ENCODE measurements at places on chromosomes 4 and X.

GRCh38 chrX:131572372-131573014, 28.6 kb downstream of the OR13H1 start:
- DNase-seq, result no peak

DNA sequence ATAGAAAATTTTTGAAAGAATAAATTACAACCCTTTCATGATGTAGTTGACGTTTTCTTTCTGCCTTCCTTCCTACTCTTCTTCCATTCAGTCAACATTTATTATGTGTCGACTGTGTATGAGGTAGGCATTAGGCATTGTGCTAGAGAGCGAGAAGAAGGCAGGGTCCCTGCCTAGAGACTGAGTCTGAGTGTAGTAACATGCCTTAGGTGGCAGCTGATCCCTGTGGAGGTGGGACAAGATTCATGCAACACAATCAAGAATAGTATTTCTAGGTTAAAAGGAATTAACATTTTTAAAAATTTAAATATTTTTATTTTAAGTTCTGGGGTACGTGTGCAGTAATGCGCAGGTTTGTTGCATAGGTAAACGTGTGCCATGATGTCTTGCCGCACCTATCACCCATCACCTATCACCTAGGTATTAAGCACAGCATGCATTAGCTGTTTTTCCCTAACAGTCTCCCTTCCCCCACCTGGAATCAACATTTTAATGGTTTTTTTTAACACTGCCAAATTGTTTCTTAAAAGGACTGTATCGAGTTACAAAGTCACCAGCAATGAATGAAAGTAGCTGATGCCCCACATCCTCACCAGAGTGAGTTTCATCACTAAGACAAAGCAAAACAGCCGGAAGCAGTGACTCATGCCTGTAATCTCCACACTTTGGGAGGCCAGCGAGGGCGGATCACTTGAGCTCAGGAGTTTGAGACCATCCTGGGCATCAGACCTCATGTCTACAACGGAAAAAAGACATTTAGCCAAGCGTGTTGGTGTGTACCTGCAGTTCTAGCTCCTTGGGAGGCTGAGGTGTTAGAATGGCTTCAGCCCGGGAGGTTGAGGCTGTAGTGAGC, 84.0 kb downstream of the WWC2 start:
- DNase-seq, result no peak

- no peak for DNase-seq
Observed at GRCh38 chr4:79621061-79621460, 213.0 kb upstream of the GK2 start.

- DNase-seq, result no peak
Observed at GRCh38 chrX:16814597-16814996, 28.3 kb downstream of the TXLNG start.

DNA sequence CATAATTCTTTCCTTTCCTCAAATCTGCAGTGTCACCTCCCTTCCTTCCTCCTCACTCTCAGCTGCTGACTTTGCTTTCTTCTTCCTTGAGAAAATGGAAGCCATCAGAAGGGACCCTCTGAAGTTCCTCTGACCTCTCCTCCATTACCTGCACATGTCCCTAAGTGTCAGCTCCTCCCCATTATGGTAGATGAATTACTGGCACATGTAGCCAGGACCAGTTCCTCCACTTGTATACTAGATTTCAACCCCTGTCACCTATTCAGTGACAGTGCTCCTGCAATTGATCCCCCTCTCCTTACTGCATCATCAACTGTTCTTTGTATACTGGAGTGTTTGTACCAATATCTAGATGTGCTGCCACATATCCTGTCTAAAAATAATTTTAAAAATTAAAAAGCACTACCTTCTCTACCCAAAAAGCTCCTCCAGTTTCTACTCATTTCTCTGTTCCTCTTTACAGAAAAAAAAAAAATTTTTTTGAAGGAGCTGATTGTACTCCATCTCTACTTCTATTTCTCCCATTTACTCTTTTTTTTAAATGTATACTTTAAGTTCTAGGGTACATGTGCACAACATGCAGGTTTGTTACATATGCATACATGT, 78.6 kb downstream of the CLCN5 start:
- DNase-seq, result no peak

GRCh38 chr4:138242076-138242833, at the start of gene SLC7A11:
TSS of gene SLC7A11 (minus strand) at chr4:138242349. CDS start at chr4:138242069, 280 bp downstream.
- no peak for DNase-seq

GRCh38 chr4:98861100-98861884, 67.6 kb downstream of the EIF4E start:
- DNase-seq, result no peak

DNA sequence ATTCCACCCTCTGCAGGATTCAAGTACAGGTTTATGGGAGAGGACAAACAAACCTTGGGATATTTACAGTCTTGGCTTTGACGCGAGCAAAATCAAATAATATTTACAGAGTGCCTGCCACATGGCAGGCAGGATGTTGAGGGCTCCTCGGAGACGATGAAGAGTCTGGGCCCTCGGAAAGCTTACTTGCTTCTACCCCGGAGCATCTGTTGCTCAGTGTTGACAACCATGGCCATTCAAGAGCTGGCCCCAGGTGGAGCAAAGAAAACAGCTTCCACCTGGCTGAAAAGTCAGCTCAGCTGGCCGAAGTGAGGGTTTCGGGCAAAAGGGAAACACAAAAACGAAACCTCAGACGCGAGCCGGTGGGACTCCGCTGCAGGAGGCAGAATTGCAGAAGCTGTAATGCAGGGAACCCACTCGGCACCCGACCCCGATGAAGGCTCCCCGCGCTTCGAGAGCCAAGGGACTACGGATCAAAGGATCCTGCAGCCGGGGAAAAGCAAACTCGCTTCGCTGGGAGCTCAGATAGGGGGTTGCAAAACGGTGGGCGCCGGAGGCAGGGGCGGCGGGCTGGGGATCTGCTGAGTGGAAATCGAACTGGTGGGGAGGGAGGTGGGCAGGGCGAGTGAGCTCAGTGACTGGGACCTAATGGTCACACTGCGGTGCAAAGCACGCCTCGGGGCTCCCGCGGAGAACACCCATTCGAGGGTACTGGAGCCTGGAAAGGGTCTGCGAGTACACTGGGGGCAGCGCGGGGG, 805 bp downstream of the ATP8A1 start:
- no peak for DNase-seq

- no peak for DNase-seq
Observed at GRCh38 chr4:106478152-106478551, 109.6 kb upstream of the GIMD1 start.

DNA sequence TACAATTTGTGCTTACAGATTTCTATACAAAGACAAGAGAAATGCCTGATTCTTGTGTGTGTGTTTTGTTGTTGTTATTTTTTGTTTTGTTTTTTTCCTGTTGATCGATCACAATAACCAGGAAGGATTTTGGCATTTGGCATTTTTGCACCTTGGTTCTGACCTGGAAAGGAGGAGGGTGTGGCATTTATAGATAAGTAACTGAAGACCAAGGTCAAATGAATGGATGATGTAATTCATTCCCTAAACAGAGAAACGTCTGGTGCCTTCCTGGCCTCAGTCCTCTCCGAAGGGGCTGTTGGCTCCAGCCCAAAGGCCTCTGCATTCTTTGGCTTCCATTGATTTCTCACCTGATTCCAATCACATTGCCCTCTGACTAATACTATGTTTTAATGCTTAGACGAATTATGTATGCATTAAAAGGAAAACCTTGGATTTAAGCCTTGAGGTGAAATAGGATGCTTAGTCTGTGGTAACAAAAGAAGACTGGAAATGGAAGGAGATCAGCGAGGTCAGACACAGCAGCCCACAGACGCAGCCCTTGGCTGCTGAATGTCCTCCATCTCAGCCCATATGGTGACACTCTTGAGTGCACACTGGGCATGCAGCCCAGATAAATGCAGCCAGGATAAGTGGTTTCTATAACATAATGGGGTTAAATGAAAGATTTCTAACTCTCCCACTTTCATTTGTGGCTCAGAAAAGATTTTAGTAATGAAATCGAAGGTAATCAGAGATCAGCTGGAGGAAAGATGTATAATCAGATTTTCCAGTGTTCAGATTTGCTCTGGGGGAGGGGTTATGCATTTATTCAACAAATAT, 60.5 kb upstream of the TRIM2 start:
- DNase-seq, result no peak

- no peak for DNase-seq
Observed at GRCh38 chrX:27336466-27337091, 126.6 kb downstream of the PPP4R3C start.

DNA sequence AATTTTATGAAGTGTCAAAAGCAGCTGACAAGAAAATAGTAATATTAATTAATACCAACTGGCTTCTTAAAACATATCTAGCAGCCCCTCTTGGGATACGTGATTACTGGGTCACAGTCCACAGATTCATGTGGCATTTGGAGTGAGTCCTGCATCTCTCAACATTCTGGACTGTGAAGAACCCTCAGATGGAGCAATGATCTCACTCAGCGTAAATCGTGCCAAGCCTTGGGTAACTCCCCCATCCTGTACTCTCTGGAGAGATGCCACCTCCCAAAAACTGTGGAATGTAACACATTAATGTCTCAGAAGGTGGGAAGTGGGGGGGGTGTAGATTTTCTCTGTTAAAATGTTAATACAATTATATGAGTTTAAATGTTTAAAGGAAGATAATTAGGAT, 118.2 kb upstream of the IQCM start:
- no peak for DNase-seq

DNA sequence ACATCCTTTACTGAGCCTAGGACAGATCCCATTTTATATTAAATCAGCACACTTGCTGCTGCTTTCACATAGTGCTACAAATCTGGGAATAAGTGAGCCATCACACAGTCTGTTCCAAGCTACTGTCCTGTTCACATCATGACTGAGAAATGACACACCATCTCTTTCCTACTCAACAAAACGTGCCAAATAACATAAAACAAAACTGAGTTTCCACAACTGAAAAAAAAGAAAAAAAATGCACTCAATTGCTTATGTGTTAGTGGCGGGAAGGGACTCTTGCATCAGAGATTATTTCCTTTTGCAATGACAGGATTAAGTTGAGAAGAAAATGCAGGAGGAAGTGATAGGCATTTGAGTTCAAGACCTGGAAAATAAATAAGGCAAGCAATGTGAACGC, 109.0 kb downstream of the SHROOM4 start:
- DNase-seq, result no peak

GRCh38 chr4:110196871-110197528, 1.4 kb downstream of the ELOVL6 start:
- no peak for DNase-seq

DNA sequence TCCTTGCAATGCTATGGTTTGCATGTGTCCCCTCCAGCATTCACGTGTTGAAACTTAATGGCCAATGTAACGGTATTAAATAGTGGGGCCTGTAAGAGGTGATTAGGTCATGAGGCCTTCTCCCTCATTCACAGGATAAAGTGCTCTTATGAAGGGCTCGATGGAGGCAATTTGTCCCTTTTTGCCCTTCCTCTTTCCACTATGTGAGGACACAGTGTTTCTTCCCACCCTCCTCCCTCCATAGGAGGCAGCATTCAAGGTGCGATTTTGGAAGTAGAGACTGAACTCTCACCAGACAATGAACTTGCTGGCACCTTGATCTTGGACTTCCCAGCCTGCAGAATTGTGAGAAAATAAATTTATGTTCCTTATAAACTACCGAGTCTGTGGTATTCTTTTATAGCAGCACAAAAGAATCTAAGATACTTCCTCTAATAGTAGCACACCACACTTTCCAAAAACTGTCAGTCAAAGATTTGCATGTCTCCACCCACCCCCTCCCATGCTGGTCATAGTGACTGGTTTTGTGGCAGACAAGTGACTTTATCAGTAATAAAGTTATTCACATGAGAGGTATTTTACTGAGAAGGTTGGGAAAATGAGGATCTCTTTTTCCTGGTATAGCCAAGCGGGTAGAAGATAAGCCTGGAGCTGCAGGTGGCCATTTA, 113.5 kb upstream of the TTC29 start:
- DNase-seq, result no peak

DNA sequence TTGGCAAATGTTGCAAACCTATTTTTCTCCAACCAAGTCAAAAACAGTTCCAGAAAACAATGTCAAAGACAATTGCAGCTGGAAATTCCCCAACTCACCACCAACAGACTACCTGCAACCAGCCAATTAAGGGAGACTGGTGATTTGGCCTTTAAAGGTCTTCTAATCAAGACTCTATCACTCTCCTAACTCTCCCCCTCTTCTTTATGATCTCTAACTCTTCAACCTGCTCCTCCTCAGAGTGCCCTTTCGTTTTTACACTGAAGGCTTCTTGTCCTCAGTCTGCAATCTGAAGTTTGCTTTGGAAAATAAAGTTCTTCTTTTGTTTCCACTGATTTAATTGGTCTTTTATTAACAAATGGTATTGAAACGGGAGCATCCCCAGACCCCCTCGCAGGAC, 203.9 kb downstream of the TECRL start:
- no peak for DNase-seq
